Suppressor macrophage (primary cell): ENCODE measurements at places on chromosomes 2 and 18.
A peak's percentile ranks its signal among the peaks of the same experiment; 100 is the strongest.

DNA sequence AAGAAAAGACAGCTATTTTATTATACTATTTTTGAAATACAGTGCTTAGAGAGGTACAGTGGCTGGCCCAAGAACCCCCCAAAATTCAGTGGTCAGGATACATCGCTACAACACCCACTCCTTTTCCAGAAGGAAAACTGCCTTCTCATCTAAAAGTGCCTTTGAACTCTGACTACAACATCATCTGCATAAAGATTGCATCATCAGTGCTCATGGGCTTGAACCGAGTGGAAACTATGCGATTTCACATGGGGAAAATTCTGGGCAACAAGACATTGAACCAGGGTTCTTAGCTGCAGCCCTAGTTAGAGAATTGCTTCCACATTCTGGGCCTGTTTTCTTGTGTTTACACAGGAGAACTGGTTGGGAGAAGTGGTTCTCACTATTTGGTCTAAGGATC, 294.6 kb upstream of the SLC14A2 start:
- DNase-seq = peak; percentile 30

GRCh38 chr18:22005191-22005841, 164.1 kb upstream of the GATA6 start:
- no peak for DNase-seq

DNA sequence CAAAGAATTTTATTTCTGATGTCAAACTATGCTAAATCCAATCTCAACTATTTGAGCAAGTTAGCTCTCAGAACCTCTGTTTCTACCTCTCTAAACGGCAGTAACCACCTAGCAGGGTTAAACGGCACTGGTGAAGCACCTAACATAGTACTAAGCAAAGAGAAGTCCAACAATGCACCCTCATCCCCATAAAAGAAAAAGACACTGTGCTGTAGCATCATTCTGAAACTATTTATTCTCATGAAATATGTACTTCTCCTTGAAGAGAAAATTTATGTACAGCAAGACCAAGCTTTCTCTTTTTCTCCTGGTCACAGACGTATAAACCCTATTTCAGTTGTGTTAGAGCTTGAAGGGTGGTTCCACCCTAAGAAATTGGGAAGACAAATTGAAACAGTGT, 4.8 kb downstream of the MEX3C start:
- DNase-seq = no peak

GRCh38 chr2:55776479-55776878, 82.8 kb upstream of the PNPT1 start:
- no peak for DNase-seq

GRCh38 chr2:189569295-189569910, 11.2 kb downstream of the SLC40A1 start:
- peak; percentile 69 for DNase-seq

DNA sequence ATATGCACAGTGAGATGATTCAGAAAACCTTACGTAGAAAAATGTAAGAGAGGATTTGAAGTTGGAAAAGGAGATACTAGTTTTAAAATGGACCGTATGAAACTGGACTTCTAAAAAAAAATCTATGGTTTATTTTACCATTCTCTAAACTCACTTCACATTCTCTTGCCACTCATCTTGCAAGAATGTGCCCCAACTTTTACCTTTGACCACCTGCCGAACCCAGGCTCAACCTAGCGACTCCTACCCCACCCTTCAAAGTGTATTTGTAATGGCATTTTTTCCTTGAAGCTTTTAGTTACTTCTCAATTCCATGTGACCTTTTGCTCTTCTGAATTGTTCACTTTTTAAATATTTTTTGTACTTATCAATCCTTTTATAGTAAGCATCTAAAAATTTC, 160.8 kb downstream of the PHLPP1 start:
- no peak for DNase-seq

- peak; percentile 88 for DNase-seq
Measured at GRCh38 chr18:10499230-10499629, 26.6 kb upstream of the NAPG start.
